Thoracic aorta (tissue), 2 donors: ENCODE measurements at places on chromosomes 7 and 10. TPM values are rescaled to one million over a fixed set of nuclear protein-coding genes. Genes with fewer than 3 reads are reported as not detected.

GRCh38 chr10:112954974-112955581, 5.0 kb downstream of the TCF7L2 start:
- peak overlapping the region; percentile 88 for H3K4me3 ChIP-seq
- peak overlapping the region; percentile 1 for H3K27ac ChIP-seq
- DNase-seq, result no peak
- H3K4me1 ChIP-seq, result peaks cover 66% of the 10 kb centered on the region
- no peaks in the 10 kb centered on the region for H3K36me3 ChIP-seq

Gene SRRT
- total RNA-seq, result 109 TPM

DNA sequence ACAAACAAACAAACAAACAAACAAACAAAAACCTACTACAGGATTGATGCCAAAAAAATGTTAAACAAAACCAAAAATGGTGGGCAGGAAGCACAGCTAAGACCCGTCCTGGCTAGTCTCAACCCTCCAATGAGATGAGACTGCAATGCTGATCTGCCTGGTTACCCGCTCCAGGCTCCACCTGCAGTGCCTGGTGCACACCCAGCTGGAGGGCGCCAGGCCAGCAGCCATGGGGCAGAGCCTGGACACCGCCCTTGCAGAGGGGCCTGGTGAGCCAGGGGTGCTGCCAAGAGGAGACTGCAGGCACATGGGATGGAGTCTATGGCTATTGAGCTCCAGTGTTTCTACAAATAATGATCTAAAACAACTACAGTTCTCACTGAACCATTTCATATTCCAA, 107.0 kb downstream of the LARP4B start:
- no peak overlapping the region for H3K4me3 ChIP-seq
- H3K4me1 ChIP-seq, result no peaks in the 10 kb centered on the region
- no peak for DNase-seq
- no peak overlapping the region for H3K27ac ChIP-seq
- H3K27me3 ChIP-seq, result no peaks in the 10 kb centered on the region
- H3K36me3 ChIP-seq, result peaks cover 42% of the 10 kb centered on the region

- no peaks in the 10 kb centered on the region for H3K27me3 ChIP-seq
- no peak overlapping the region for H3K4me3 ChIP-seq
- peaks cover 18% of the 10 kb centered on the region for H3K36me3 ChIP-seq
- no peak overlapping the region for H3K27ac ChIP-seq
Observed at GRCh38 chr10:78044179-78044578, 10.5 kb downstream of the RPS24 start.

GRCh38 chr7:144397086-144397485, 6.4 kb downstream of the NOBOX start:
- no peak for DNase-seq
- no peak overlapping the region for H3K4me3 ChIP-seq
- H3K4me1 ChIP-seq, result no peaks in the 10 kb centered on the region
- H3K27ac ChIP-seq, result no peak overlapping the region
- H3K36me3 ChIP-seq, result no peaks in the 10 kb centered on the region

DNA sequence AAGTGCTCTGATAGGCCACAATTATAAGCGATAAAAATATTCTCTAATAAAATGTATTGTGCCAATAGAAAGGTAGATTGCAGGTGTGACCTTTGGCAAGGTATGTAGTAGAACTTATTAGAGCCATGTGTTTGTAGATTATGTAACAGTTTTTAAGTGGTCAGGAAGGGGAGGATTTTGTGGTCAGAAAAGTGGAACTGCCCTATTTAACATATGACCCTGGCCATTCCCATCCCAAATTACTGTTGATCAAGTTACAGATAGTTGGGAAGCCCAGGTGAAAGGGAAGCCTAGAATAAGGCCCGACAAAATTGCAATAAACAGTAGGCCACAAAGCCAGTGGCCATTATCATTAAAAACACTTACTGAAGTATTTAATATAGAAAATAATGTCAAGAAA, 89.2 kb downstream of the SPAG6 start:
- no peak overlapping the region for H3K4me3 ChIP-seq
- H3K4me1 ChIP-seq, result peaks cover 15% of the 10 kb centered on the region
- no peaks in the 10 kb centered on the region for H3K36me3 ChIP-seq
- DNase-seq, result no peak
- no peaks in the 10 kb centered on the region for H3K27me3 ChIP-seq
- H3K27ac ChIP-seq, result no peak overlapping the region

Gene HOXA7
- 0.54 TPM for total RNA-seq

- no peaks in the 10 kb centered on the region for H3K36me3 ChIP-seq
- H3K4me1 ChIP-seq, result peaks cover 41% of the 10 kb centered on the region
- no peak for DNase-seq
- no peak overlapping the region for H3K27ac ChIP-seq
- H3K27me3 ChIP-seq, result no peaks in the 10 kb centered on the region
- no peak overlapping the region for H3K4me3 ChIP-seq
Observed at GRCh38 chr7:16062269-16062668, 359.1 kb downstream of the CRPPA start.

DNA sequence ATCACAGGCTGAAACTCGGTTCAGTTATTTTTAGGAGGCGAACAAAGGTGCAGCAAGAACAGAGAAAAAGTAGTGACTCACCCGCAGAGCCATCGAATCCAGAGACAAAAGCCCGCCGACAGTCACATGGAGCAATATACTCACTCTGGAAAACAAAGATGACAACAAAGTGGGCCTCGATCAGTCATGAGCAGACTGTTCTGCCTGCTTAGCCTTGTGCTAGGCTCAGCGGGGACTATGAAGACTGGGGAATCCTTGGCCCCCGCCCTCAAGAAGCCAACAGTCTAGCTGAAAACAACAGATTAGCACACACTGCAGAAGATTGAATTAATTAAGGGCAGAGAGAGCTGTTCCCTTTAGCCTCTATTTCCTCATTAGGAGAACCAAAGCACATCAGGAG, 30.4 kb downstream of the XPNPEP1 start:
- peak overlapping the region; percentile 88 for H3K27ac ChIP-seq
- peaks cover 2% of the 10 kb centered on the region for H3K36me3 ChIP-seq
- no peaks in the 10 kb centered on the region for H3K27me3 ChIP-seq
- H3K4me3 ChIP-seq, result no peak overlapping the region

DNA sequence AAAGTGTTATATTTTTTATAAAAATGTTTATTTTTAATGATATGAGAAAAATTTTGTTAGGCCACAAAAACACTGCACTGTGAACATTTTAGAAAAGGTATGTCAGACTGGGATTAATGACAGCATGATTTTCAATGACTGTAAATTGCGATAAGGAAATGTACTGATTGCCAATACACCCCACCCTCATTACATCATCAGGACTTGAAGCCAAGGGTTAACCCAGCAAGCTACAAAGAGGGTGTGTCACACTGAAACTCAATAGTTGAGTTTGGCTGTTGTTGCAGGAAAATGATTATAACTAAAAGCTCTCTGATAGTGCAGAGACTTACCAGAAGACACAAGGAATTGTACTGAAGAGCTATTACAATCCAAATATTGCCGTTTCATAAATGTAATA, 64.8 kb upstream of the CAPZA2 start:
- H3K27ac ChIP-seq, result no peak overlapping the region
- H3K36me3 ChIP-seq, result no peaks in the 10 kb centered on the region
- H3K27me3 ChIP-seq, result no peaks in the 10 kb centered on the region
- H3K4me3 ChIP-seq, result no peak overlapping the region
- H3K4me1 ChIP-seq, result peaks cover 7% of the 10 kb centered on the region

GRCh38 chr7:151819866-151820265, 57.0 kb downstream of the PRKAG2 start:
- H3K36me3 ChIP-seq, result no peaks in the 10 kb centered on the region
- no peak overlapping the region for H3K27ac ChIP-seq
- peaks cover 14% of the 10 kb centered on the region for H3K4me1 ChIP-seq

Gene NUP205
- 30.1 TPM for total RNA-seq

DNA sequence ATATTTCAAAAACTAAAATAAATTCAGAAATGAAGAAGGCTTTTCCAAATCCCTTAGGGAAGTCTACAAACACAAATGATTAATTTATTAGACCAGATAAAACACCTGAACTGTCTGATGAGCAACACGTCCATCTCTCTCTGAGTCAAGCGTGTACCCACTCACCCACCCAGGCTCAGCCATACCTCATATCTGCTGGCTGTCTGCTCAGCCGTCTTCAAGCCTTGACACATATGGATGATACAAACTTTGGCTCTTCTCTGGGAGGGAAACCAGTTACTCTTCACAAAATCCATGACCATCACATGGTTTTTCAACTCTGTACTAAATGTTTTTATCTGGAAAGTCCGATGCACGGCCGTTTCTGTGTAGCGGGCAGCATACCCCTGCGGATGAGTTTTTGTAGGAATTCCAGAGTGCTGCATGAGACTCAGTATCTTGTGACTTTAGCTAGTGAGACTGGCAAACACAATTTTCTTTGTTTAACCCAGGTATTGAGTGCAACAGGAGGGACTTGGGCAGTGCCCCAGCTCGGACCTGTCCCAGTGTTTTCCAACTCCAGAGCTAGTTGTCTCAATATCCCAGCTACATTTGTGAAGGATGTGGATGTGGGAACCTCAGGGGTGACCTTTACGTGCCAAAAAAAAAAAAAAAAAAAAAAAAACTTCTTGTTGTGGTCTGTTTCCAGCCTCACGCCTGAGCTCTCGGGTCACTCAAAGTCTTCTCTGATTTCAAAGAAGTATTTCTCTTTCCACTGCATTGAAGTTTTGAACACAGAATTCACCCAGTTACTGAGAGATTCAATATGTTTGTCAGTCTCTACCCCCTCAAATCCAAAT, at the start of gene C10orf90:
Gene C10orf90, minus strand, starts transcription at position 638 of the 839 bp plus-strand sequence. Its CDS starts 213 bp downstream, at position 425.
- no peaks in the 10 kb centered on the region for H3K4me1 ChIP-seq
- H3K4me3 ChIP-seq, result no peak within 1 kb of the TSS
- no peak within 1 kb of the TSS for H3K27ac ChIP-seq
- no peak for DNase-seq

DNA sequence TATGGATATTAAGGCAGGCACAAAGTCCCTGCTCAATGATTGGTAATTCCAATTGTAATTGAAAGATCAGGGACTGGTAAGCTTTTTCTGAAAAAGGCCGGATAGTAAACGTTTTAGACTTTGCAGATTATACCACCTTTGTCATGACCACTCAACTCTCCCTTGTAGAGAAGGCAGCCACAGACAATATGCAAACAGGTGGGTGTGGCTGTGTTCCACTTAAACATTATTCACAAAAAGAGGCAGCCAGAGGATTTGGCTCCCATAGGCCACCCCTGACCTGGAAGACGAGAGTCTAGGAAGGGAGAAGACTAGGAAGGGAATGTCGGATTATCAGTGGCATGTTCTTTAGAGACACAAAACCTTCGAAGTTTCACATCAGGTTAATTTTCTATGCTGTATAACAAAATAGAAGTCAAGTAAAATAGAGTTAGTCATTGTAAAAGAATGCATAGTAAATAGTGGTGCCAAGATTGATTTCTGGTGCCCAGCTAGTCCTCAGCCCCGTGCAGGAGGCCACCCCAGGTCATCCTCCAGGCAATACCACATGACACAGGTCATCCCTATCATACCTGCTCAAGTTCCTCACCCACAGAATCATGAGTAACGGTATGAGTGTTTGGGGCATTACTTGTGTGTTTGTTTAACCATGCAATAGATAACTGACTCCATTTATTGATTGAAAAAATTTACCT, 193.8 kb downstream of the PLPP4 start:
- no peak overlapping the region for H3K27ac ChIP-seq
- no peak for DNase-seq
- H3K4me1 ChIP-seq, result no peaks in the 10 kb centered on the region
- no peak overlapping the region for H3K4me3 ChIP-seq
- H3K27me3 ChIP-seq, result no peaks in the 10 kb centered on the region

- no peak overlapping the region for H3K4me3 ChIP-seq
- H3K36me3 ChIP-seq, result no peaks in the 10 kb centered on the region
- no peak overlapping the region for H3K27ac ChIP-seq
- DNase-seq, result no peak
Observed at GRCh38 chr7:91416155-91416865, 152.1 kb downstream of the FZD1 start.

Gene STOX1
- total RNA-seq, result 0.14 TPM

DNA sequence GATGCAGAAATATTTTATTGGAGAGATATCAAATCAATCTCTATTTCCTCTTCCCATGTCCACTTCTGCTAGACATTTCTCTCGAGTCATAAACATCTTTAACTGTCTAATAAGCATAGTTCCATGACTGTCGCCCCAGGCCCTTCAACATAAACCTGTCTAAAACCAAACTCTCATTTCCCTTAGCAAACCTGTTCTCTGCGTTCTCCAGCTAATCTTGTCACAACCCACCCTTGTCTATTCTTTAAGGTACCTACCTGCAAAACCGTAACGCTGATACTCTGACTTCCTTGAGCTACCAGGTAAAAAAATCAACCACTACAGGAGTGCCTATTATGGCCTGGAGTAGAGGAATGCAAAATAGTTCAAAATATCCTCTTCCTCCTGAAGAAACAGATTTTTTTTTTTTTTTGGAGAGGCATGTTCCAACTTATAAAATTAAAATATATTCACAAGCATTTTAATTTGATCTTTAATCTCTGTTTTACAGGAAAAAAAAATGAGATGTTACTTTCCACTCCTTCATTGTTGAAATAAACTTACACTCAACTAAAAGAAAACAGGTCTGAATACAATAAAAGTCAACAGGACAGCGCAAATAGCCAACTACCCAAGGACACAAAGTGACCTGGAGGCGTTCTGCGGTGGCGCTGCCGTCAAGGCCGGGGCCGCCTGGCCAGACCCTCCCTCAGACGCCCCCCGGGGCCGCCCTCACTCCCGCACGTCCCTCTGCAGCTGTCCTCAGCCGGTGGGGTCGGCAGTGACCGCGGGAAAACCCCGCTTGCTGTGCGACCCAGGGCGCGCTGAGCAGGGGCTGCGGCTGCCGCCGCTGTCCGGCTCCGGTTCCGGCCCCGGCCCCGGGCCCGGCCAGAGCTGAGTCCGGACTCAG, 765 bp downstream of the SLC25A40 start:
- H3K4me1 ChIP-seq, result peaks cover 13% of the 10 kb centered on the region
- H3K27me3 ChIP-seq, result no peaks in the 10 kb centered on the region
- peak overlapping the region; percentile 80 for H3K27ac ChIP-seq
- H3K4me3 ChIP-seq, result peak overlapping the region; percentile 87
- no peak for DNase-seq

Gene PON1
- total RNA-seq, result not detected
